ENCODE measurements at places on chromosomes 12 and 14.
A peak's percentile ranks its signal among the peaks of the same experiment; 100 is the strongest.

DNA sequence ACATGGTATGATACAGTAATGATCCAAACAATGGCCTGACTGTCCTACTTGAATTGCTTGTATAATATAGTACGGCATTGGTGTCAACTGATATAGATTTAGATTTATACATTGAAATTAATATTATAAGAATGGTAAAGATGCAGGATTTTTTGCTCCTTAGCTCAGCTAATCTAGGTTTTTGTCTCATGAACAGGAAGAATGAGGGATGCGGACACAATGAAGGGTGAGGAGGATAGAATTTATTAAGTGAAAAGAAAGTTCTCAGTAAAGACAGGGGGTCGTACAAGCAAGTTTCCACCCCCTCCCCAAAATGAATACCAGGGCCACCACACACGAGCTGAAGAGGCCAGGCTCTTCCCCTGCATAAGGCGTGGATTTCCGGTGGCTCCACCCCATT is 96.1 kb downstream of the KCNA5 start:
- DNase-seq, result no peak

GRCh38 chr12:107131832-107132616 is 38.7 kb upstream of the CRY1 start:
- DNase-seq, result peak; percentile 34

DNA sequence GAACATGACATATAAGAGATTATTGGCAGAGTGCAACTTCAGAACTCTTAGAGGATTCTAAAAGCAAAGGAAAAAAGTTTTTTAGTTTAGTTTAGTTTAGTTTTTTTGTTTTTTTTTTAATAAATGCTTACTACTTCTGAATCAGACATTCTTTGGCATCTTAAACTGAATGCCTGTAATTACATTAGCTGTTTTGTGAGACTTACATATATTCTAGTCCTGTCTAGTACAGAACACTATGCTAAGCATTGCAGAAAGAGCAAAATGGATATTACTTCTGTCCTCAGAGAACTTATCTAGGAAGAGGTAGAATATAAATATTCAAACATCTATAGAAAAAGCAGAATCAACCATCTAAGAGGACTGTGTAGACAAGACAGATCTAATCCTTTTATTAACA is 133.2 kb downstream of the RAD51B start:
- DNase-seq, result no peak

DNA sequence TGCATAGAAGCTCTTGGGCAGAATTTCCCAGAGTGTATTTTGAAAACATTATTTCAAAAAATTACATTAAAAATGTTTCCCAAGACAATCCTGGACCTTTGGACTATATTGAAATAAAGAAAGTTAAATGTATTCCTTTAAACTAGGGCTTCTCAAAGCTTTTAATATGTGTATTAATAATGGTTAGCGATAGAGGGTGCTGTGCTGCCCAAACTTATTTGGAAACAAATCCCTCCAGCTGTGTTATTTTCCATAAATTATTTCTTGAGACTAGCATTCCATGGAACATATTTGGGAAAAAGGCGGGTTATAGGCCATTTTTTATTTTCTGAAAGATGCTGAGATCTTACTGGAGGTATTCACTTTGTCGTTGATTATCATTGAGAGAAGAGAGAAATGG is 397.8 kb upstream of the MIS18BP1 start:
- DNase-seq, result no peak
